Right atrium auricular region (tissue), 2 donors: ENCODE measurements at places on chromosomes 2 and 18.

- DNase-seq, result no peak
Observed at GRCh38 chr18:79486356-79487182, 90.8 kb downstream of the NFATC1 start.

DNA sequence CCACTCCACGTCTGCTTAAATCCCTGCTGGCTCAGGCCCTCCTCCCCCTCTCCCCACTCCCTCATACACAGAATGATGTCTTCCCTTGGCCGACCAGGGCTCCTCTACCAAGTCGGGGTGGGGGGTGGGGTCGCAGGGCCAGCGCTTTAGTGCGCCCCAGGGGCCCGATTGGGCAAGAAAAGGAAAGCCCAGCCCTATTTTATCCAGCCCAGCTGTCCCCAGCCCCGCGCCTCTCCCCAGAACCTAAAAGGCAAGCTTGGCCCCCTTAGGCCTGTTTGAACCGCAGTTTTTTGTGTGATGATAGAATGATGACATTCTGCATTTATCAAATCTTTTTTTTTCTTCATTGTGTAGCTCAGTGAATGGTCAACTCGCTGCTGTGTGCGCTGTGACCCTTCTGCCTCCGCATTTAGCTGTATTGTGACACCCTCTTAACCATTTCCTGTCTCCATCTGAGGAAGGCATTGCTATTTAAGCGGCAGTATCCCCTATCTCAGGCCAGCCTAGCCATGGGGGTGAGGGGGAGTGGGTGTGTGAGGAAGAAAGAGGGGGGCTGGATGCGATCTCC lies 231.4 kb downstream of the HAUS1 start:
- no peak for DNase-seq

- DNase-seq, result no peak
Observed at GRCh38 chr2:3486047-3487027, 33.0 kb downstream of the ADI1 start.

DNA sequence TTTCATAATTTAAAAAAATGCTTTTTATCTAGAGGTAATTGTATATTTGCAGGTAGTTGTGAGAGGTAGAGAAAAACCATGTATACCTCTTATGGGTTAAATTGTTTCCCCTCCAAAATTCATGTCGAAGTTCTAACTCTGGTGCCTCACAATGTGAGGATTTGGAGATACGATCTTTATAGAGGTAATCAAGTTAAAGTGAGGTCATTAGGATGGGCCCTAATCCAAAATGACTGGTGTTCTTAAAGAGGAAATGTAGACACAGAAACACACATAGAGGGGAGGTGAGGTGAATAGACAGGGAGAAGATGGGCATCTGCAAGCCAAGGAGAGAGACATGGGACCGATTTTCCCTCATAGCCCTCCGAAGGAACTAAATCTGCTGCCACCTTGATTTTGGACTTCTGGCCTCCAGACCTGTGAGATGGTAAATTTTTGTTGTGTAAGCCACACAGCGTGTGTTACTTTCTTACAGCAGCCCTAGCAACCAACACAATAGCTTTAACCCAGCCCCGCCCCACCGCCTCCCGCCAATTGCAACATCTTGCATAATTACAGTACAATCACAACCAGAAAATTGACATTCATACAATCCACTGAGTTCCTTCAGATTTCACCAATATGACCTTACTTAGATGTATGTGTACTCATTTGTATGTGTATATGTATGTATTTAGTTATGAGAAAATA lies 208.9 kb downstream of the MIB1 start:
- DNase-seq, result no peak

GRCh38 chr18:62179213-62179612 lies 7.6 kb downstream of the PIGN start:
- DNase-seq, result no peak

DNA sequence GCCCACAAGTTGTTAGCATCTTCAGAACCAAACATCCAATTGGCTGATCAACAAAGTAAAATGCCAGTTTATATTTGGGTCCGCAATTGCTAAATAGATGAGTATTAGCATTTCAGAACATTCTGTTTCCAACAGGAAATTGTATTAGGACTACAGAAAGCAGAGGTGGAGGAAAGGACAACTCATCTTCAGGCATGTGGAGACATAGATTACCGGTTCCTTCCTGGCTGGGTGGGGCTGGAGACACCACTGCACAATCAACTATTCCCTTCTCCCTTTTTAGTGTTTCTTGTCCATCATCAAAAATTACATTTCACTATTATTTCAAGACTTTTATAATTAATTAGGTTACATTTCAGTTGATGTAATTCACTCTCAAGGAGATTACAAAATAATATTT lies 83.8 kb downstream of the ADAM23 start:
- no peak for DNase-seq

DNA sequence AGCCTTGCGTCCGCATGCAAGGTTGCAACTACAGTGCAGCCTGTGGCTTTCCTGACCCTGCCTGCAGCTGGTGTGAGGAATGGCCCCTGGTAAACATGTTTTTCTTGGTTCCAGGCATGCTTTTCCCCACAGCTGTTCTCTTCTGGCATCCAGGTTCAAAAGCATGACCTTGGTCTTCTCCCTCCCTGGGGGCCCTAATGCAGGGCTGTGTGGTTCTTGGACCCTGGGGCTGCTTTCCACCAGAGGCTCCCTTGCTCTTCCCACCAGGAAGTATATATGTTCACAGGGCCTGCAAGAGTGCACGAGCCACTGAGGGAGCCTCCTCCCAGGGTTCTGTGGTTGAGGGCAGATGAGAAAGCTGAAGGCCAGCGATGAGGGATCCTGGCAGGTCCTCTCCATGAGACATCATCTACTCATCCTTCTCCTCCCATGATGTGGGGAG lies 125.9 kb downstream of the BCL2L11 start:
- no peak for DNase-seq

DNA sequence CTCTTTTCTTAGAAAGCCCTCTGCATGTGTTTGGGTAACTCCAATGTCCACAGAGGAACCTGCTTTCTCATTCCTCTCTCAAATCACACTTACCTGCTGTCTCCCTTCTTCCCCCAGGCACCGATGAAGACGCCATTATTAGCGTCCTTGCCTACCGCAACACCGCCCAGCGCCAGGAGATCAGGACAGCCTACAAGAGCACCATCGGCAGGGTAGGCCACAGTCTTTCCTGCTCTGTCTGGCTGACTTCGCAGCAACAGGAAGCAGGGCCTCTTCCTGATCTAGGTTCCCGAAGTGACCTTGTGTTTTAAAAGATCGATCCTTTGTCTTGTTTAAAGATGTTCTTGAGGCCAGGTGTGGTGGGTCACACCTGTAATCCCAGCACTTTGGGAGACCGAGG lies 25.0 kb upstream of the GMCL1 start:
- DNase-seq, result no peak

DNA sequence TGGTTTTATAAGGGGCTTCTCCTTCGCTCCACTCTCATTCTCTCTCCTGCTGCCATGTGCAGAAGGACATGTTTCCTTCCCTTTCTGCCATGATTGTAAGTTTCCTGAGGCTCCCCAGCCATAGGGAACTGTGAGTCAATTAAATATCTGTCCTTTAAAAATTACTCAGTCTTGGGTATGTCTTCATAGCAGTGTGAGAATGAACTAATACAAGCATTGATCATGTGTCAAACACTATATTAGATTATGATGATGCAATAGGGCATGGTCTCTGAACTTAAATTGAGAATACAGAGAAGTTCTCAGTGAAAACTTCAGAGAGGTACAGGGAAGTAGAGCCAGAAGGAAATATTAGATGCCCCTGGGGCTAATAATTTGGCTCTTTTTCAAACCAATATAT lies 5.9 kb upstream of the MAP4K3 start:
- no peak for DNase-seq

DNA sequence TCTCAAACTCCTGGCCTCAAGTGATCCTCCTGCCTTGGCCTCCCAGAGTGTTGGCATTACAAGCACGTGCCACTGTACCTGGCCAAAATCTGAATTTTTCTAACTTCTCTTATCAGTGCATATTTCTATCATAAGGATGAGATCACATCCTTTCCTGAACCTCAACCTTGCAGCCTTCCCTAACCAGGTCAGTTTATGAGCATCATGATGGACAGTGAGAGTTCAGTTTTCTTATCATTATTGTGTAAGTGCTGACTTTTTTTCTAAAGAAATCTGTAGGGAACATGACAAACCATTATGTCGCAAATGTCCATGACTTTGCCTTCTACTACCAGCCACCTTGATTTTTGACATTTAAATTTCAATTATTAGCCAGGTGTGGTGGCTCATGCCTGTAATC lies 31.5 kb downstream of the MRPL33 start:
- DNase-seq, result no peak

- DNase-seq, result no peak
Observed at GRCh38 chr2:27041752-27042151, 9.0 kb downstream of the TMEM214 start.

DNA sequence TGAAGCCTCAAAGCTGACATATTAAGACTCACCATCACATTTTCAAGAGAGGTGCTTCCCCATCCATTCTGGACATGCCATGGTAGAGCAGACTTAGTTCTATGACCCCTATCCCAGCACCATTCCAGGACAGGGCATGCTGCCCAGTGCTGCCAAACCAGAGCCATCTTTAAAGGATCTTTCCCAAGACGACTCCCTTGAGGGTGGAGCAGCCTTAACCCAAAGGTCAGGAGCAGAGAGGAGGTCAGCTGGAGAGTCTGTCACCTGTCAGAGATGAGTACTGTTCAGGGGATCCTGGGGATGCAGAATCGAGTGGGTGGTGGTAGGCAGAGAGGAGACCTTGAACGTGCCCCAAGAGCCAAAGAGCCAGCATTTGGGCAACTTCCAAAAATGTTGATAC lies 459.8 kb downstream of the STK39 start:
- DNase-seq, result no peak

GRCh38 chr18:2412281-2412680 lies 159.0 kb downstream of the METTL4 start:
- no peak for DNase-seq

DNA sequence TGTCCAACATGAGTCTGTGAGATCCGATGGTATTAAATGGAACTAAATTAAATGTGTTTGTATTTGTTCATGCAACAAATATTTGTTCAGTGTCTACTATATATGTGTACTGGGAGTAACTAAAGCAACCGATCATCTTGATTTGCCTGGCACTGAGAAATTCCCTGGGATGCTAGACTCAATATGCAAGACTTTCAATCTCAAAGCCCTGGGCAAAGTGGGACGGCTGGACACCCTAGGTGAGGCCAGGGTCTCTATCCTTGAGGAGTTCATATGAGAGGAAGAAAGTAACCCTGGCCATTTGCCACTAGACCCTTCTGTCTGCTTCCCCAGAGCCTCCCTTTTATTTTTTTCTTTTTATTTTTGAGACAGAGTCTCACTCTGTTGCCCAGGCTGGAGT lies 44.0 kb upstream of the HPCAL1 start:
- no peak for DNase-seq

GRCh38 chr2:149872041-149872440 lies 284.5 kb upstream of the MMADHC start:
- DNase-seq, result no peak

GRCh38 chr2:225008179-225008856 lies 34.0 kb downstream of the DOCK10 start:
- DNase-seq, result no peak

DNA sequence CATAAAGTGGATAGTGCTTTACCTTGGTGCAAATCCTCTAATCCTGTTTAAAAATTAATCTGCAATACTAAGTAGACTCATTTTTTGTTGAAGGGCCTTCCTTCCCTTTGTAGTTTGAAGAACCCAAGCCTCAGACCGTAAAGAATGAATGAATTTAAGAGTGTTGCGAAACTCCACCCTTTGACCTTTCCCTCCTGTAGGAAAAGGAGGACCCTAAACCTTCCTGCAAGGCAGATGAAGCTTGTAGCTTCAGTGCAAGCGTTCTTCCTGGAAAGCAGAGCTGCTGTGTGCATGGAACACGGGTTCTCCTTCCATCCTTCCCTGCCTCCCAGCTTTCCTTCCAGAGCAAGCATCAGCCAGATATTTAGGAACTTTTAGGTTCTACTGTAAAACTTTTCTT lies 1.7 kb downstream of the IMPA2 start:
- no peak for DNase-seq

DNA sequence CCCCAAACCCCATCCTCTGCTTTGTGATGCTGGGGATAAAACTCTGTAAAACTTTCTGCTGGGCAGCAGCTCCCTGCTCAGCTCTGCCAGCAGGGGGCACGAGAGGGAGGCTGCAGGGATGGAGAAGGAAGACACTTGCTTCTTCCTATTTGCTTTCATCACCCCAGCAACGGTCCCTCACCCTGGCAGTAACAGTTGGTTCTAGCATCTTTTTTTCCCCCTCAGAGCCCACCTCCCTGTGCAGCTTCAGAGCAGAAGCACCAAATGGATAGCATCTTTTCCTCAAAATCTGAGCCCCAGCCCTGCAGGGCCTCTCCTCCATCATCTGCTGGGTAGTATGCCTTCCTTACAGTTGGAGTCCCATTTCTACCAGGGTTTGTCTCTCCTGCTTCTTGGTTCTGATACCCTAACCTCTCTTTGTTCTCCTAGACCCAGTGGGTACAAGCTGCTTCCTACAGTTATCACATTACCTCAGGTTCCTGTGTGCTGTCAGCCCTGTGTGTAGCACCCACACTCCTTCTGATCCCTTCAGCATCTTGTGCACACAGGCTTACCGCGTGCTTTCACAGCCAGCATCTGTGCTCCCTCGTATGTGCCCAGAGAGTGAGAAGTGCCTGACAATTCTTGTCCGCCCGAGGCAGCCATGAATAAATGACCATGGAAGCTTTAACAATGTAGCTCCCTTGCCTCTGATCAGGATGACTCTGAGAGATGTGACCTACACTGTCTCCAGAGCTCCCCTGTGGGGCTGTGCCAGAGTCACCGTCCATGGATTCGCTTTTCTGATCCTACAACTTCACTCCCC lies 14.5 kb downstream of the CKAP2L start:
- no peak for DNase-seq

DNA sequence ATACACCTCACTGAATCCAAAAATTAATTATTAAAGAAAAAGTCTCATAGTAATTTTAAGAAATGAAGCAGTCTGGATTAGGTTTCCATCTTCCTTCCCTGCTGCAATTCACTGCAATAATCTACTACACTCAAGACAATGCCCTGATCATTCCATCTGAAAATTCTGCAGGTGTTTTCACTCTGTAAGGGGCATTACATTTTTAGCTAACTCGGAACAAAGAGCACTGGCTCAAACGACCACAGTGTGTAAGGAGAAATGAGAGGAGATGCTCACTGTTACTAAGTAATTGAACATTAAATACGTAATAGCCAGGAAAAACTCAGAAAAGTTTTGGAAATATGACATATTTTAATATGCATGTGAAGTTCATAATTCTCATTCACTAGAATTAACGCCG lies 1.3 kb downstream of the B4GALT6 start:
- no peak for DNase-seq
